Posterior vena cava (tissue), 2 donors: ENCODE measurements at places on chromosomes 2 and 18. TPM values are rescaled to one million over a fixed set of nuclear protein-coding genes. Genes with fewer than 3 reads are reported as not detected.

GRCh38 chr2:10862330-10862729, 49.4 kb upstream of the KCNF1 start:
- no peak for DNase-seq

- DNase-seq, result no peak
These were observed 793.8 kb upstream of the FSHR start for GRCh38 chr2:49948091-49948490.

DNA sequence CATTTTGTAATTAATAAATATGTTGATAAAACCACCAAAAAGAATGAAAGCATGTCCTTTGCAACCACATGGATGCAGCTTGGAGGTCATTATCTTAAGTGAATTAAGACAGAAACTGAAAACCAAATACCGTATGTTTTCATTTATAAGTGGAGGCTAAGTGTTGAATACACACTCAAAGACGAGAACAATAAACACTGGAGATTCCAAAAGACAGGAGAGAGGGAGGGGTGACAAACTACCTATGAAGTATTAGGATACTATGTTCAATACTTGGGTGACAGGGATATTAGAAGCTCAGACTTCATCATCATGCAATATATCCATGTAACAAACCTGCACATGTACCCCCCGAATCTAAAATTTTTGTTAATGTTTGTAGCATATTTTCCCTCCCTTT, 7.0 kb downstream of the ERLEC1 start:
- no peak for DNase-seq

GRCh38 chr2:220670511-220670910, 901.6 kb downstream of the EPHA4 start:
- DNase-seq, result no peak

GRCh38 chr2:159545085-159545484, 71.3 kb downstream of the BAZ2B start:
- DNase-seq, result no peak

DNA sequence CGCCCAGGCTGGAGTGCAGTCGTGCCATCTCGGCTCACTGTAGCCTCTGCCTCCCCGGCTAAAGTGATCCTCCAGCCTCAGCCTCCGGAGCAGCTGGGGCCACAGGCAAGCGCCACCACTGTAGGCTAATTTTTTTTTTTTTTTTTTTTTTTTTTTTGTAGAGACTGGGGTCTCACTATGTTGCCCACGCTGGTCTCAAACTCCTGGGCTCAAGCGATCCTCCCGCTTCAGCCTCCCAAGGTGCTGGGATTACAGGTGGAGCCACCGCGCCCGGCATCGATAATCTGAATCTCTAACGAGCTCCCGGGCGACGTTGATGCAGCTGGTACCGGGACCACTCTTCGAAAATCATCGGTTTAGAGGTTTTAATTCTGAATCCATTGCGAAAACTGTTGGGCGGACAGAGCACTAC, 520 bp upstream of the CYP20A1 start:
- DNase-seq, result no peak

Gene KCNJ3
- 3.3 TPM for total RNA-seq

DNA sequence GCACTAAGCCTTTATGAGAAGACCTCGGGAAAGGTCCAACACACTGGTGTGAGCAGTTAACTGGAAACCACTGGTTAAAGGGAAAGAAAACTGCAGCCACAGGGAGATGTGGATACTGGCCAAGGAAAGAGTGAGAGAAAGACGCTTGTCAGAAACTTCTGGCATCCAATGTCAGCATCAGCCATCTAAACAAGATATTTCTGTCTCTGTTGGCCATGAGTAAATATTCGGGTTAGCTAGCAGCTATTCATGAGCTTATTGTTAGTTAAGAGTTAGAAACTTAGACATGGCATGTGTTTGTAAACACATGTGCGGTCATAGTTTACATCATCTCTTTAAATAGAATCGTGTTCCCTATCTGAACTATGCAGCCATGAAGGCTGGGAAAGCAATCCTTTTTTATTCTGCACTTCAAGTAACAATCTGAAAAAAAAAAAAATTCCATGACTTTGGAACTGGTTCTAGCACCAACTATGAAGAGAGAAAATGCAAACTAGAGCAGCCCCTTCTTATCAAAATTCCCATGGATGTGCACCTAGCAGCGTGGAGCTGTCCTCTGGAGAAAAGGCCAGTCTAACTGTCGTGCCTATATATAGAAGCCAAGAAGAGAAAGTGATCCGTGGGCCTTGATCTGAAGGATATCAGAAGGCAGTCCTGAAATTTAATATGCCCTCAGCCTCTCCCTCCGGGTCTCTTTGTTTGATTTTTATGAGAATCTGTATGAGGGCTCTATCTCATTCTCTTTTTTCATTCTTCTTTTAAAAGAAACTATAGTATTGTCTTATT, 84.0 kb upstream of the RFX8 start:
- no peak for DNase-seq

DNA sequence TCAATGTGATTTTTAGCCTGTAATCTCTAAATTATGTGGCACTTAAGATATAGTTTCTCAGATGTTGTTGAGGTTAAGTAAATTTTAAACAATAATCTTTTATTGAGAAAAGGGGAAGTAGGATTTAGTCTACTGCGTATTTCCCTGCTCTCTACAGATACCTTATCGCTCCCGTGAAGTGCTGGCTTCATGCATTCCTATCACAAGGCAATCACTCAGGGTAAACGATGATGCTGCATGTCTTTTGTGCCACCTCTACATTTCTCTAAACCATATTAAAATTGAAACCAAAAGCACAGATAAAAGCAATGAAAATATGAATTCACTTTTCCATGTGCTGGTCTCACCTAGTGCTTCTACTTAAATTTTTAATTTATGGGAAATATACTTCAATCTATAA, 14.4 kb upstream of the RPE start:
- DNase-seq, result no peak

DNA sequence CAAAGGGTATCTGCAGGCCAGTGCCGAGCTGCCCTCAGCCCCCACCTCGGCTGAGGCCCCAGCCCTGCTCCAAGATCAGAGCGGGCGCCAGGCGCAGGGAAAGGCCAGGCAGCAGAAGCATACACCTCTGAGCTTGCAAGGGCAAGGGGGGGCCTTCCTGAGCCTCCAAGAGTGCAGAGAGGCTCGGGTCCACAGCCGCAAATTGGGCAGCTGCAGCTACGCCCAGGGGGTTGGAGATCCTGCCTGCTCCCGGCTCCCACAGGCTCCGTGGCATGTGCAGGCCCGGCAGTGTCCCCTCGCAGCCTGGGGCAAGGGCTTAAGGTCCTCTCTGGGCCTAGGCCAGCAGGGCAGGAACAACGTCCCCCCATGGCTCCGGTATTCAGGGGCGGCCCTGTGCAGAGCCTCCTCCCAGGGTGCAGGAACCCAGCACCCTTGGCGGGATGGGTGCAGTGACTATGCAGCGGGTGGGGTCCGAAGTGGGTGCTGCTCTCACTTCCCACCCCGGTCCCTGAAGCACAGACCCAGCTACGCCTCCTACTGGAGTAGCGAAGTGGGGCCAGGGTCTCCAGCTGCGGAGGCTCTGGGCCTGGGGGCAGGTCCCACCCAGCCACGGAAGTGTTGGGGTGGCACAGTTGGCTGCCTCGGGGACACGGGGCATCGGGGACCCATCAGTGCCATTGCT, 120.2 kb upstream of the TMEFF2 start:
- DNase-seq, result peak; percentile 73

DNA sequence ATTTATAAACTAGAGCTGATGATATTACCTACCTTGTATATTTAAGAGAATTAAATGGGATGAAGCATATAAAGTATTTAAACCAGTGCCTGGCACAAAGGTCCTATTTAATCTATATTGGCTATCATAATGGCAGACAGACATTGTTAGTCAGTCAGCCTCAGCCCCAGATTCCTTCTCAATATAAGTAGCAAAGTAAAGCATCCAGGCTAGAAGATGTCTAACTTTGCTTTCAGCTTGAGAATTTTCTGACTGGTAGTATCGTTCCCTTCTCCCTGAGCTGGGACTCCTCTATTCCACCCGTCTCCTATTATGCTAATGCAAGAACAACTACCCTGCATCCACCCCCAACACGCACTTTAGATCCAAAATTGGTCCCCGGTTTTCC, 215.7 kb upstream of the SIX2 start:
- DNase-seq, result no peak

DNA sequence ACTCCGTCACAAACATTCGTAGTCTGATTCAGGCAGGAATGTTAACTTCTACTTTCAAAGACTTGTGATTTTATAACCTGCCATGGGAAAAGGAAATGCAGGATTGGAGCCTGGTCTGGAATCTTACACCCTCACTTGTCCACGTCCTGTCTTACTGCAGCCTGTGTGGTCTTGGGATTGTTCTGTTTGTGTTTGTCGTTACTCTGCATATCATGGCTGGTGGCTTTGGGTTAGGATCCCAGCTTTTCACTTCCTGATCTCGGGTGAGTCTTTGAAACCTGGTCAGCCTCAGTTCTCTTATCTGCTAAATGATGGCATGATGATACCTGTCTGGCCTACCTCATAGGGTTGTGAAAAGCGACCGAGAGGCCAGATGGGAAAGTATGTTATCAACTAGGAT, 34.6 kb downstream of the SH3BP4 start:
- DNase-seq, result no peak

GRCh38 chr2:190791347-190791975, 89.2 kb upstream of the GLS start:
- DNase-seq, result no peak

- no peak for DNase-seq
These were observed 74.6 kb downstream of the PDE11A start for GRCh38 chr2:177998006-177998405.

GRCh38 chr2:124814968-124815745, 790.1 kb downstream of the CNTNAP5 start:
- DNase-seq, result no peak

DNA sequence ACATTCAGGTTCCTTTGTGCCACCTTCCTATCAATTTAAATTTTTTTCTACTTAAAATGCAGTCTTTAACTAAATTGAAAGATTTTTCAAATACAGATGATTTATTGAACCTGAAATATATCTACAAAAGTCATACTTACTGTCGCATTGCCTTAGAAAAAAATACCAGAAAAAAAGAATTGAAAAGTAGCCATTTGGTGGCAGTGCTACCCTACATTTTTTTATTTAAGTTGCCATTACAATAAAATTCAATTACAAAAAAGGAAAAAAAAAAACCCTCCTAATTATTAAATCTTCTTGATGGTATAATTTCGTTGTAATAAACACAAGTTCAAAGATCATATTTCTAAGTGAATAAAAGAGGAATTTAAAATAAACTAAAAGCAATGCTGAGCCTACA, 43.4 kb downstream of the DSC3 start:
- no peak for DNase-seq

GRCh38 chr2:197073701-197074433, 147.4 kb upstream of the PGAP1 start:
- peak; percentile 89 for DNase-seq

GRCh38 chr2:181305301-181306123, 151.7 kb upstream of the ITGA4 start:
- DNase-seq, result no peak
